ENCODE measurements at places on chromosomes 2 and 18.

DNA sequence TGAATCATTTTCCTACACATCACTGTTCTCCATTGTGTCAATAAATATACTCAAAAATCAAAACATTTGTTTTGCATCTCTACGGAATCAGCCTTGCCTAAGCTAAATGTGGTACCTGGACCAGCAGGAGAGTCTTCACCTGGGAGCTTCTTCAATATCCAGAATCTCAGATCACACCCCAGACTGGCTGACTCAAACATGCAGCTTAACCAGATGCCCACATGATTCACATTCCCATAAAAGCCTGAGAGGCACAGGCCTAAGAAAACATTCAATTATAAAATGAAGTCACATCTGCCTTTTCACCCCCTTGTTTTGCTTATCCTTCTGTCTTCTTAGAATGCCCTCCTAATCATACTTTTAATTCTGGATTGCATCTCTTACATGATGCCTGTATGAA, 1045.5 kb upstream of the NXPH2 start:
- no peak for DNase-seq

DNA sequence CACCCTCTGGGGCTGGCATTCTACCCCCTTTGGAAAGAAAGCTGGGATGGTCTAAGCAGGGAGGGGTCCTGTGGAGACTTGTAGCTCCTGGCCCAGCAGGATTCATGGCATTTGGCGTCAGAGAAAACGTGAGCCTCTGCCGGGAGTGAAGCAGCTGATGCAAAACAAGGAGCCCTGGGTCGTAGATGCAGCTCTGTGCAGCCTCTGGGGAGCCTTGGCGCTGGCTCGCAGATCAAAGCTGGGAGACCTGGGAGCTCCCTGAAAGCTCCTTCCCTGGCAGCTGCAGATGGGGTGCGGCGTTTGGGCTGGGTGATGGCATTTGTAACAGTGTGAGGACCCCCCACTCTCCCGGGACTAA, 148.3 kb downstream of the KLHL29 start:
- DNase-seq: no peak

GRCh38 chr2:137208431-137208891, 443.1 kb downstream of the THSD7B start:
- DNase-seq: no peak

- DNase-seq: peak; percentile 81
Observed at GRCh38 chr2:30231212-30231995, at the start of gene LBH. Gene LBH, plus strand, starts transcription at chr2:30231534. Its CDS starts 205 bp downstream, at chr2:30231739.

- DNase-seq: no peak
Observed at GRCh38 chr2:96895746-96896651, 26.1 kb upstream of the SEMA4C start.

DNA sequence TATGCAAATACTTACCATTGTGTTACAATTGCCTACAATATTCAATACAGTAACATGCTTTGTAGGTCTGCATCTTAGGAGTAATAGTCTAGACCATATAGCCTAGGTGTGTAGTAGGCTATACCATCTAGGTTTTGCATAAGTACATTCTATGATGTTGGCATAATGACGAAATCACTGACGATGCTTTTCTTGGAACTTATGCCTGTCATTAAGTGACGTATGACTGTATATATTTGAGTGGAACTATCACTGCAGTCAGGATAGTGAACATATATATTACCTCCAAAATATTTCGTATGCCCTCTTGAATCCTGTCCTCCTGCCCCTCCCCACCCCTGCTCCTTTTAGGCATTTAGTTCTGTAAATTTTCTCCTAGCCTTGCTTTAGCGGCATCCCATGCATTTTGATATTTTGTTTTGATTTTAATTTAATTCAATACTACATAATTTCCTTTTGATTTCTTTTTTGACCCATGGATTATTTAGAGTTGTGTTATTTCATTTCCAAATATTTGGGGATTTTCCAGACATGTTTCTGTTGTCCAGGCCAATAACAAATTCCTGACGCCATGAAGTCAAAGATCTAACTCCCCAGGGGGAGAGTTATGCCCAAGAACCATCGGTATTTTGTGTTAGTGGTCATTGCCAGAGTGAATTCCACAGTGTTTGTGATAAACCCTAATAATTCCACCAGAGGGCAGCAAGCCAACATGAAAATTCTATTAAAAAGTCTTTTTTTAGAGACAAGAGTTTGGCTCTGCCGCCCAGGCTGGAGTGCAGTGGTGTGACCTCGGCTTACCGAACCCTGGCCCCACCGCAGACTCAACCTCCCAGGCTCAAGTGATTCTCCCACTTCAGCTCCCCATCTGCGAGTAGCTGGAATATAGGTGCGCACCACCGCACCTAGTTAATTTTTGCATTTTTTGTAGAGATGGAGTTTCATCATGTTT, 24.2 kb upstream of the CASP8 start:
- DNase-seq: no peak

DNA sequence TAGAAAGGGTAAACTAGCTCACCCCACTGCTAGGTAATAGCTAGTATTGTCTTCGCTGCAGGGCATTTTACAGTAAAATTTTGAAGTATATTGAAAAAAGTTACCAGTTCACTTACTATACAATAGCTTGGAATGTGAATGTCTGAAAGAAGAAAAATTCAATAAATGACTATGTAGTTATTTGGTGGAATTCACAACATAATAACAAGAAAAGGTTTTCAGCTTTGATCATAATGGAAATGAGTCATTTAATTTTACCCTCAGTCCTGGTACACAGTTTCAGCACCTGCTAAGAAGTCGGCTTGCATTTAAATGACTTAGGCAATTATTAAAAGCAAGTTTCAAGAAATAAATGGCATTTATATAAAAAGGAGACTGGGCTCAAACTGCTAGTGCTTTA, 90.4 kb downstream of the NUP35 start:
- DNase-seq: no peak

GRCh38 chr2:188964976-188965546, 9.1 kb upstream of the COL3A1 start:
- no peak for DNase-seq

DNA sequence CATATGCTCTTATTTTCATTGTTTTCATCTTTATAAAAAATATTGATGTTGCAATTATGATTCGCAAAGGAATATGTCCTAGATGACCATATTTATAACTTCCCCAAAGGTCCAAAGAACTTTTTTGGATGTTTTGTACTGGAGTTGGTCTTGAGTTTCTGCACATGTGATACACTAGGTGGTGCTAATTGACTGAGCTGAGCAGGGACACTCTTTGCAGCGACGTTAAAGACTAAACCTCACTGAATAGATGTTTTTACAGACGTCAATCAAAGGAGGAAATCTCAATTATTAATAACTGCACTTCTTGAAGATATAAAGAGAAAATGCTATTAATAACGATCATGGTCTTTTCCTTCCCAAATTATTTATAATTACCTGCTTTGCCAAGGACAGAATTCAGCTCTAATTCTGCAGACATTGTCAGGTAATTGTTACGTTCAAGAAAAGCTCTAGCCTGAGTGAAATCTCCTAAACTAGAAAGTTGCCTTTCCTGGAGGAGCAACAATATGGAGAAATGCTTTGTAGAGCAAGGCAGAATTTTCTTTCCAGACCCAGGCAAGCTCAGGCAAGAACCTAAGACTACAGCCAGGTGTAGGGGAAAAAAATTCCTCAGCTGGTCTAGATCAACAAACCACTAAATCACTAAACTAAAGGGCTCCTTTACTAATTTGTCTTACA, 119.3 kb upstream of the RBBP8 start:
- DNase-seq: no peak

GRCh38 chr2:40579247-40579646, 127.4 kb upstream of the SLC8A1 start:
- DNase-seq: no peak

GRCh38 chr2:190810981-190811587, 69.5 kb upstream of the GLS start:
- DNase-seq: no peak

GRCh38 chr18:2217356-2217755, 353.9 kb downstream of the METTL4 start:
- DNase-seq: no peak

DNA sequence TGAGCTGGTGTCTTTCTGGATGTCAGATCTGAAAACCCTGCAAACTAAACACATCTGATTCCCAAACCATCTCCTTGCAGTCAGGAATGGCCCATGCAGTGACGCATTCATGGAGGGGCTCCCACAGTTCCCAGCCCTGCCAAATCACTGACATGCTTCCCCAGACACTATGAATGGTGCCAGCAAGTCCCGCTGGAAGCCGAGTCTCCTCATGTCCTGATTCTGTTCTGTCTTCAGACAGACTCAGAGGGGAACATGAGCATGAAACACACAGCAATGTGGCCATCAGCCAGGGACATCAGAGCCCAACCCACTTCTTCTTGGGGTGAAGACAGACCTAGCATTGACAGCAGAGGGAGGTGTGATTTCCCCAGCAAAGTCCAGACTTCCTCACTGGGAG, 83.7 kb downstream of the TTC32 start:
- DNase-seq: no peak

GRCh38 chr2:67776276-67776675, 286.5 kb downstream of the C1D start:
- DNase-seq: no peak

GRCh38 chr2:232998666-232998985, 14.4 kb downstream of the NGEF start:
- no peak for DNase-seq

- DNase-seq: no peak
Observed at GRCh38 chr18:24633121-24633520, 172.7 kb downstream of the HRH4 start.

DNA sequence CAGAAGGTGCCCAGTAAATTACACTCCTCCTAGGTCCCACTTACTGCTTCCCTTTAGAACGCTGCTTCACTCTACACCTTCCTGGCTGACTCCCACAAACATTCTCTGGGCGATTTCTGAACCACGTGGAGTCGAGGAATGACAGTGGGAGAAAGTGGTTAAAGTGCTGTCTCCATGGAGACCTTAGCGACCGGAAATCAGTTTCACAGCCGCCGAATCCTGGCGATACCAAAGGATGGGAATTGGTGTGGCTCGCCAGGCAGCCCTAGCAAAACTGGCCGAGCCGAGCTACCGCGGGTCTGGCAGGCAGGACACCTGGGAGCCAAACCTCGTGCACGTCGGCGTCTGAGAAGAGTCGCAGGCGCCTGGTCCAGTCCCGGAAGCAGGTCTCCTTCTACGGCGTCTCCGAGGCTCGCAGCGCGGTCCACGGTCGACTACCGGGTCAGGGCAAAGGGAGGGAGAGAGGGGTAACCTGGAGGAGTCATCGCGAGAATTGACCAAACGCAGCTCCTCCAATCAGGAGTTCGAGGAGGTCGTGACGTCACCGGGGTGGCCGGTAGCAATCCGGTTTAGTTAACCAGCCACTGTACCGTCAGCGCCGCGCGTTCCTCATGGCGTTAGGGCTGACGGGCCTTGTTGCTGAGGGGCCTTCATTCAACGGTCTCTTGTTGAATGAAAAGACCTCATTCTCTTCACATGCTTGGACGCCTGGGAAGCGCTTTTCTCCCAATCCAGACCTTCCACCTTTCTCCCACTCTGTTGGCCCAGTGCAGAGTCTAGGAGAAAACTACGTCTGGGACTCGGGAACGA, at the start of gene THADA:
Gene THADA (minus strand): TSS at position 436 of the 810 bp plus-strand sequence. CDS start 3,646 bp downstream, outside the sequence.
- peak; percentile 96 for DNase-seq

- no peak for DNase-seq
Observed at GRCh38 chr2:39094717-39095363, 26.0 kb downstream of the SOS1 start.

DNA sequence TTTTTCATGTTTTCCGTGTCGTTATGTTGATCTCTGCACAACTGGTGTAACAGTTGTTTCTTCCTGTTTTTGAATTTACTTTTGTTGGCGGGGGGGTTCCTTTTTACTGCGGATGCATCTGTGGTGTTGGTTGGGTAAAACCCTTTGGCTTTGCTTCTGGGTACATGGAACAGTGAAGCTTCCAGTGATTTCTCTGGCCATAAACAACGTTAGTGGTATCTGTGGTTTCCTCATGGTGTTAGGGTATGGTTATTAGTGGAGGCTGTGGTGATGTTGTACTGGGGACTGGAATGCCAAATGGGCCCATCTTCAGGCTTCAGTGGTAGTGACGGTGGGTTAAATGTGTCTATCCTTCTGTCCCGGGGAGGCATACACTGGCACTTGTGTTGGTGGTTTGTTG, 285.4 kb upstream of the ZNF804A start:
- DNase-seq: no peak
